ENCODE measurements at places on chromosomes 4 and X. TPM values are rescaled to one million over a fixed set of nuclear protein-coding genes. Genes with fewer than 3 reads are reported as not detected.

The GPR50 gene
- total RNA-seq = not detected

The FOXR2 gene
- total RNA-seq = not detected

The PHKA1 gene
- total RNA-seq = 3.3 TPM

The TMEM129 gene
- total RNA-seq = 6.6 TPM

The CAPN6 gene
- total RNA-seq = not detected

The SPARCL1 gene
- not detected for total RNA-seq

The CISD2 gene
- total RNA-seq = 7.0 TPM

The ZCCHC4 gene
- 11.7 TPM for total RNA-seq

The PAGE2B gene
- total RNA-seq = not detected

The WAS gene
- total RNA-seq = not detected

The LETM1 gene
- 68.0 TPM for total RNA-seq

The DCLK2 gene
- 11.3 TPM for total RNA-seq

The TRAM1L1 gene
- 3.4 TPM for total RNA-seq

The SYP gene
- not detected for total RNA-seq

The ERVMER34-1 gene
- not detected for total RNA-seq

The TMPRSS11D gene
- not detected for total RNA-seq

The SORBS2 gene
- total RNA-seq = under 0.01 TPM

The BTK gene
- total RNA-seq = not detected

The DYNLT3 gene
- total RNA-seq = 18.8 TPM

The TLR10 gene
- not detected for total RNA-seq

The CFP gene
- total RNA-seq = under 0.01 TPM

The VSIG1 gene
- not detected for total RNA-seq

The TLR1 gene
- total RNA-seq = 1.1 TPM

The GABRE gene
- total RNA-seq = 1.3 TPM

The EDA gene
- total RNA-seq = under 0.01 TPM

The MAGEA2 gene
- total RNA-seq = not detected

The BST1 gene
- 5.3 TPM for total RNA-seq

The NAA11 gene
- total RNA-seq = not detected

The ADGRG4 gene
- not detected for total RNA-seq

The MAGEA9B gene
- not detected for total RNA-seq

The H2BW2 gene
- not detected for total RNA-seq

The RAB39B gene
- 0.56 TPM for total RNA-seq

The PDZD11 gene
- total RNA-seq = 66.4 TPM

The CACNA1F gene
- not detected for total RNA-seq

The CLDN34 gene
- not detected for total RNA-seq
